Astrocyte (in vitro differentiated cells and primary cell): ENCODE measurements at places on chromosomes 3 and 15. TPM values are rescaled to one million over a fixed set of nuclear protein-coding genes. Genes with fewer than 3 reads are reported as not detected.

The TM4SF1 gene
- total RNA-seq, result 28.9 and 31.3 TPM in 2 replicates

The MUC20 gene
- total RNA-seq, result 0.41 TPM in 1 of 2 replicates, not detected in the other

The CCR8 gene
- total RNA-seq, result not detected in 2 replicates

The UQCRC1 gene
- total RNA-seq, result 190 and 199 TPM in 2 replicates

The GP5 gene
- 0.10 TPM in 1 of 2 replicates, not detected in the other for total RNA-seq
